Neural crest cell (in vitro differentiated cells): ENCODE measurements at places on chromosomes 13 and 19.

DNA sequence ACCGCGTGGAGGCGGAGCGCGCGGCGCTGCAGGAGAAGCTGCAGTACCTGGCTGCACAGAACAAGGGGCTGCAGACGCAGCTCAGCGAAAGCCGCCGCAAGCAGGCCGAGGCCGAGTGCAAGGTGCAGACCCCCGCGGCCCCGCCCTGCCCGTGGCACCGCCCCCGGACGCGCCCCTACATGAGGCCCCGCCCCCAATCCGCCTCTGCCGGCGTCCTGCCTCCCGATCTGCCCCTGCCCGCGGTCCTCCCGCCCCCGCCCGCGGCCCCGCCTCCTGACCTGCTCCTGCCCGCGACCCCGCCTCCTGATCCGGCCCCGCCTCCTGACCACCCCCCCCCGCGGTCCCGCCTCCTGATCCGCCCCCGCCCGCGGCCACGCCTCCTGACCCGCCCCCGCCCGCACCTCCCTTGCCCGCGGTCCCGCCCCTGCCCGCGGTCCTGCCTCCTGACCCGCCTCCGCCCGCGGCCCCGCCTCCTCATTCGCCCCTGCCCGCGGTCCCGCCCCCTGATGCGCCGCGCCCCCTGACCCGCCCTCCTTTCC is 11.7 kb downstream of the PRR36 start:
- peak; percentile 88 for DNase-seq

DNA sequence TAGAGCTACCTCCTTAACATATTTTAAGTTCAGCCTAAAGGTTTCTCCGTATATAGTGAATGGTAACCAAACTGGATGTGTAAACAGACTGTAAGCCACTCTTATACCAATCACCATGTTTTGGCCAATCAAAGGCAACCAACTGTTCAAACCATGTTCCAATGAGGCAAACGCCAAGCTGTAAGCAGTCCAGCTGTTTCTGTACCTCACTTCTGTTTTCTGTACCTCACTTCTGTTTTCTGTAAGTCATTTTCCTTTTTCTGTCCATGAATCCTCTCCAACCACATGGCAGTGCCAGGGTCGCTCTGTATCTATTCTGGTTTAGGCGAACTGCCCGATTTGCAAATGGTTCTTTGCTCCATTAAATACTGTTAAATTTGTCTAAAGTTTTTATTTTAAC is 24.4 kb downstream of the COMMD6 start:
- no peak for DNase-seq

GRCh38 chr13:110306340-110306959 is 507 bp downstream of the COL4A1 start:
- peak; percentile 18 for DNase-seq

DNA sequence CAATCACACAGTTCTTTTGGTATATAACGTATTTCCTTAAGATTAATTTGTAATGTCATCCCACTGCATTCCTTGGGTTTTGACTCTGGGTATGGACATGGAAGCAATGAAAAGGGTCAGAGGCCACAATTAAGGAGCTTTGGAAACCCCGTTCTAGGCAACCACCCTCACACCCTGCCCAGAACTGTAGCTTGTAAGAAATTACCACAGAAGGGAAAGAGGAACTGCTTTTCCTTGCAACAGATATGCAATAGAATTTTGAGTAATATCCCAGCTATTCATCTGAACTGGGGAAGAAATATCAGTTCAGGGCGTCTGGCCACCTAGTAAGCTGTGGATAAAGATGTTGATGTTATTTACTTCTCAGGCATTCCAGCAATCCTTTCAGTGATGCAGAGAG is 985 bp upstream of the CLC start:
- DNase-seq, result no peak

- DNase-seq, result no peak
These were observed at the start of gene CD79A for GRCh38 chr19:41876847-41877832. Gene CD79A, plus strand, starts transcription at chr19:41877279. Its CDS starts 26 bp downstream, at chr19:41877305.

DNA sequence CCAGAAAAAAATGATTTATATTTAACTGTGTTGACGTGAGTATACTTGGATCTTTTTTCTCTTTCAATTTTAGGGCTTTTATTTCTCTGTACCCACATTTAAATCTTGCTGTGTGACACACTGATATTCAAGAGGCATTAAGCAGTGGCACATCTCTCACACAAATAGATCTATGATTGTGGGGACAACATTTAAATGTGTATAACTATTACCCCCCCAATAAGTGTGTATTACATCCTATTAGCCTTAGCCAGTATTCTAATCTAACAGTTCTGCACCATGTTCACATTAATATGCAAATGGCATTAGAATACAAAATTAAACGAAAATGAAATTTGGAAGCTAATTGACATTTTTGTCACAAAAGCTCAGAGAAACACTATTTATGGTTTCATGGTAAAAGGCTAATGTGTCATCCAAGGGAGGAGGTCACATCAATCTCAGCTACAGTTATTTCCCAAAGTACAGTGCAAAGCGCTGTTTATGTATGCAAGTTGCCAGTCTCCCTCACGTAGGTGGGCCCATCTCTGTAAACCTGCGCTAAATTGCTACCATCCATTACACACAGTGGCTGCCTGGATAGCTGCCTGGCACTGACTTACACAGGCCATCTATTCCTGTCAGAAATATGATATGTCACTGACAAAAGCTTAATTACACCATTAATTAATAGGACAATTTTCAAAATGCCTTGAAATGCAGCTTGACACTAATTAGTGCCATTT is 984.7 kb upstream of the PCDH9 start:
- DNase-seq, result no peak
